ENCODE measurements at places on chromosomes 2 and 18.

GRCh38 chr2:193895226-193895625, 1700.5 kb upstream of the TMEFF2 start:
- DNase-seq: no peak

DNA sequence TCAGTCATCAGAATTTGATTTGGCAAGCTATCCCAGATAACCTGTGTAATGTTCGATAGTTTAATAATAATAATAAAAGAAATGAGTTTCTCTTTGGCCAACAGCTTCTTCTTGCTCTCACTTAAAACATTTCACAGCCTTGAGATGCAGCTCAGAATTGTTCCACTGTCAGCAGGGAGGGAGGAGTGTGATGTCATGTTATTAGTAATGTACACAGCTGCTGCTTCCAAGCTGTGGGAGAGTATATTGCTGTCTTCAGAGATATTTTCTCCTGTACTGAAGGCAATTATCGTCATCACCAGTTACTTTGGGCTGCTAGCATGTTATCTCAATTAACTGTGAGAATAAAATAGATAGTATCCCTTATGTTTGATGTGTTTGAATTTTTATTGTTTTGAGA, 146.9 kb upstream of the MAP3K20 start:
- no peak for DNase-seq

GRCh38 chr2:240885566-240885965, 10.4 kb downstream of the MAB21L4 start:
- no peak for DNase-seq

- DNase-seq: no peak
Measured at GRCh38 chr2:43388371-43388770, 162.0 kb upstream of the ZFP36L2 start.

All from C1 segment of cervical spinal cord (tissue), 14 donors.